NCI-H748 treated with DMSO at 0.1 percent for 48 hours (cell line): ENCODE measurements at places on chromosomes 1 and 21.

- peak; percentile 2 for DNase-seq
These were observed 178.4 kb downstream of the PSMG1 start for GRCh38 chr21:39004634-39005501.

- no peak for DNase-seq
These were observed 1.6 kb downstream of the CYB5R1 start for GRCh38 chr1:202965422-202965821.

DNA sequence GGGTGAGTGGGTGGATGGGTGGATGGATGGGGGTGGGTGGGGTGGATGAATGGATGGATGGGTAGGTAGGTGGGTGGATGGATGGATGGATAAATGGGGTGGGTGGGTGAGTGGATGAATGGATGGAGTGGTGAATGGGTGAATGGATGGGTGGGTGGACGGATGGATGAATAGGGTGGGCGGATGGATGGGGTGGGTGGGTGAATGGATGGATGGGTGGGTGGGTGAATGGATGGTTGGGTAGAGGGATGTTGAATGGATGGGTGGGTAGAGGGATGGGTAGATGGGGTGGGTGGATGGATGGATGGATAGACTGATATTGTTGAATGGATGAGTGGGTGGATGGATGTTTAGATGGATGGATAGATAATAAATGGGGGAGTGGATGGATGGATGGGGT is 26.9 kb upstream of the CCDC27 start:
- DNase-seq, result no peak

DNA sequence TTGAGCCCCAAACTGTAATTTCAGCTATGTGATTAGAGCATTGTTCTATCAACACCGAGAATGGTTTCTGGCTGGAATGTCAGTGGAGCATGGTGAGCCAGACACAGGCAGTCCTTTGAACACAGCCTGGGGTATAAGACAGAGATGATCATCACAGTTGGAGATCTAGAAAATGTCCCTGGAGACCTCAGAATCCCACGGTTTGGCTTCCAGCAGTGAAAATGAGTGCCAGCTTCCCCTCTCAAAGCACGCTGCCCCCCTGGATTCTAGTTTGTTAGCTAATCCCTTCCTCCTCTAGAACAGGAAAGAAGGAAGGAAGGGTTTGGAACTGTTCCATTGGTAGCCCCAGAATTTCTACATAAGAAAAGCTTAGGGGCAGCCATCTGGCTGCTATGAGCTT is 59.9 kb upstream of the JAK1 start:
- no peak for DNase-seq

DNA sequence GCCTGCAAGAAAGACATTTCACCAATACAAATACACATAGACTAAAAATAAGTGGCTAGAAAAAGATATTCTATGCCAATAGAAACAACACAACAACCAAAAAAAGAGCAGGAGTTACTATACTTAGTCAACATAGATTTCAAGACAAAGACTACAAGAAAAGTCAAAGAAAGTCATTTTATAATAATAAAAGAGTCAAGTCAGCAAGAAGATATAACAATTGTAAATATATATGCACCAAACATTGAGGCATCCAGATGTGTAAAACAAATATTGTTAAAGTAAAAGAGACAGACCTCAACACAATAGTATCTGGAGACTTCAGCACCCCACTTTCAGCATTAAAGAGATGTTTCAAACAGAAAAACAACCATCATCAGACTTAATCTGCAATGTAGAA is 104.6 kb downstream of the AMY1C start:
- DNase-seq, result no peak

GRCh38 chr1:95407886-95408291 is 173.9 kb downstream of the RWDD3 start:
- DNase-seq, result no peak

DNA sequence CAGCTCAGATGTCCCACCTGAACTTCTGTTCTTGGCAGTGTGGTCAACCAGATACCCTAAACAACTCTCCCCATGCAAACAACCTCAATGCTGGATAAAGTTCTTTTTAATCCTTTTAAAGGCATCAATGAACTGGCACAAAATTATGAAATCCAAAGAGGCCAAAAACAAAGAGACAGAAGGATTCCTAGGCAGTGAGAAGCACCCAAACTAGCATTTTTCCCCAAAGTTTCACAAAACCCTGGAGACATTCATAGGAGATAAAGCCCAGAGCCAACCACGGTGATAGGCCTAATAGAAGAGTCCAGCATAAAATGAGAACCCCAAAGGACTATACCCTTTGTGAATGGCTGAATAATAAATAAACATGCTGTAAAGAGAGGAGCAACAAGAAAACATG is 50.7 kb downstream of the MATN1 start:
- DNase-seq, result no peak

DNA sequence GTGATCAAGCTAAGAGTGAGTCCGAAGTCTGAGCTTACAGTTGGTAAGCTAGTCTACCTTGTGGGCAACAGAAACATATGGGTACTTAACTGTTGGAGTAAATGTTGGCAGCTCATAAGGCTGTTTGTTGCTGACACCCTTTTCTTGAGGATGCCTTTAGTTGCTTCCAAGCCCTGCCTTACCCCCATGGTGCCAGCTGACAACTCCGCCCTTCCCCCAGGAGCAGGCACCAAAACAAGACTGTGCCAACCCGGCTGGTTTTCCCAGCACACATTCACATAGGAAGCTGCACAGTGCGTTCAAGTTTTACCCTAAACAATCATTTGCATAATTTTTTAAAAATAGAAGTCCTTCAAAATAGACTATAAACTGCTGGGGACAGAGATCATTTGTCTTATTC is 150.2 kb upstream of the LMO4 start:
- DNase-seq, result no peak

GRCh38 chr1:40353082-40353481 is 20.4 kb upstream of the SMAP2 start:
- DNase-seq, result no peak

- DNase-seq, result no peak
These were observed 35.3 kb downstream of the EPHB2 start for GRCh38 chr1:22745669-22746585.

DNA sequence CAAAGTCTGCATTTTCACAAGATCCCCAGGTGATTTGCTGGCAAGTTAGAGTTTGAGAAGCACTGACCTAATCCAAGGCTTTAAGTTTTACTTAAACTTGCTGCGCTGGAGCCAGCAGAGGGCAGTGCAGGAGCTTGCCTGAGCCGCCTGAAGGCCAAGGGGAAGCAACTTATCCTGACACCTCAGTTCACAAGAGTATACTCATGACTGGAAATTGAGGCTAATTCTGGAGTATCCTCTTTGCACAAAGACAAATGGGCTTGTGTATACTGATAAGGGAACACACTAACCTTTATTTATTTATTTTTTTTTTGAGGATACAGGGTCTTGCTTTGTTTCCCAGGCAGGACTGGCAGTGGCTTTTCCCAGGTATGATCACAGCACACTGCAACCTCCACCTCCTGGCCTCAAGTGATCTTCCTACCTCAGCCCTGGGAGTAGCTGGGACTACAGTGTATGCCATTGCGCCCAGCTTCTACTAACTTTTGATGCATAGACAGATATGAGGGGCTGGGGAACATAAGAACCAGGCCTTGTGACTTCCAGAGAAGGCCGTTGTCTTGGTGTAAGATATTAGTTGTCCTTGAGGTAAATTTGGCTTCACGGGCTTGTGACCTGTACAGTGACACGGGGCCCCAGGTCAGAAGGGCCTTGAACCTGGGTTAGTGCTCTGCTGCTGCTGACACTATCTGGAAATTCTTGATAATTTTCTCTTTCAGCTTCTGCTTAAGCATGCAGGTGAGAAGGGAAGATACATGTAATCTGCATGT is 29.0 kb upstream of the SLAMF1 start:
- no peak for DNase-seq

- DNase-seq, result peak; percentile 61
These were observed 790 bp downstream of the DNAJC6 start for GRCh38 chr1:65310078-65310587.
